ENCODE measurements at places on chromosomes 1 and 21.
A peak's percentile ranks its signal among the peaks of the same experiment; 100 is the strongest.

DNA sequence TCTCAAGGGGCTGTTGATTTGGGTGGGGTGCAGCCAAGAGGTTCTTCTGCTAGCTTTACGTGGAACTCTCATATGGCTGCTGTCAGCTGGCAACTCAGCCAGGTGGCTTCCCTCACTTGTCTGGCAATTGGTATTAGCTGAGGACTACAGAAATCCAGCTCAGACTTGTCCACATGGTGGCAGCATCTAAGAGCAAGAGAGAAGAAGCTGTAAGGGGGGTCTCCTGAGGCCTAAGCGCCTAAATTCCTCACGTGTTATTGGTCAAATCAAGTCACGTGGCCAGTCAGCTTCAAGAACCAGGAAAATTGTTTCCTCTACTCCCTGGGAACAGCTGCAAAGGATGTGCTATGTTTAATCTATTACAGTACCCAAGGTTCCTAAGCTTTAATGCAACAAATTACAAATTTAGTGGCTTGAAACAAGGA is 4.2 kb upstream of the DYRK3 start:
- no peak for DNase-seq

GRCh38 chr1:67133177-67133576 is 1.6 kb downstream of the C1orf141 start:
- DNase-seq = no peak

GRCh38 chr1:116508085-116508983 is 62.5 kb downstream of the CD58 start:
- peak; percentile 40 for DNase-seq

- DNase-seq = no peak
These were observed 1044.0 kb upstream of the ADGRL4 start for GRCh38 chr1:80050523-80050922.

GRCh38 chr1:174702011-174702410 is 254.2 kb downstream of the GPR52 start:
- DNase-seq = no peak

DNA sequence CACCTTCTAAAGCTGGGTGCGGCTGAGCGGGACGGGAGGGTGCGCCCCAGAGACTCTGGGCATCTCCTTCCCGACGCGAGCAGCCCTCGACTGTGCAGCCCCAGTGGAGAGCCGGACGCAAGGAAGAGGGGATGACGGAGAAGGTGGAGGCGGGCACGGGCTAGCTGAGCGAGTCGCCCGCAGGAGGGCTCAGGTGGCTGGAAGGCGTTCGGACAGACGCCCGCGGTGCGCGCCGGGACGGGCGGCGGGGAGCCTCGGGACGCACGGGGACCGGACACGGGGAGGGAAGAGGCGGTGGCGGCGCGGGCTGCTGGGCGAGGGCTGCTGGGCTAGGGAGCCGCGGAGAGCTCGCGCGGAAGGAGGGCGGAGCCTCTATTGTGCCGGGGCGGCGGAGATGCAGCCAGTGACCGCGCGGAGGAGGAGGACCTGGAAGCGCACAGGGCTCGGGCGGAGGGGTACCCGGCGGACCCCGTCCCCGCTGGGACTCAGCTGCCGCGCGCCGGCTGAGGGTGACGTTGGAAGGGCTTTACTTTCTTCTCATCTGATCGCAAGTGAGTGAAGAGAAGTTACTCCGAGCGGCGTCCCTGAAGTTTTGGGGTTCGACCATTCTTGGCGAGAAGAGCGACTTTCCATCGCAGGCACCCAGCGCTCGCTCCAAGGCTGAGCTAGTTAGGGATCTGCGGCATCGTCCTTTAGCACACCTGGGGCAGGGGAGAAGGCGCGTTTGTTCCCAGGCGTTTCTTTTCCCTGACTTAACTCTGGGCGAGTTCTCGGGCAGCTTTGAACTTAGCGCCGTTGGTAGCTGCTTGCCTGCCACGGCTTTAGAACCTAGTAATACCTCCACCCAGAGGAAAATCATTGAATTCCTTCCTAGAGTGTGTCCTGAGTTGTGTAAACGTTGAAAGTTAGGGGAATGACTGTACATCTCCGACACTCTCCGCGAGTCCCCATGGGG is at the start of gene OLFML2B:
Gene OLFML2B, minus strand, starts transcription at position 323 of the 955 bp plus-strand sequence. CDS start 439 bp downstream, outside the sequence.
- DNase-seq = peak; percentile 24

GRCh38 chr1:212467843-212468482 is 35.2 kb downstream of the NENF start:
- DNase-seq = no peak

- DNase-seq = no peak
These were observed 109.8 kb downstream of the MAST2 start for GRCh38 chr1:45913183-45913683.

DNA sequence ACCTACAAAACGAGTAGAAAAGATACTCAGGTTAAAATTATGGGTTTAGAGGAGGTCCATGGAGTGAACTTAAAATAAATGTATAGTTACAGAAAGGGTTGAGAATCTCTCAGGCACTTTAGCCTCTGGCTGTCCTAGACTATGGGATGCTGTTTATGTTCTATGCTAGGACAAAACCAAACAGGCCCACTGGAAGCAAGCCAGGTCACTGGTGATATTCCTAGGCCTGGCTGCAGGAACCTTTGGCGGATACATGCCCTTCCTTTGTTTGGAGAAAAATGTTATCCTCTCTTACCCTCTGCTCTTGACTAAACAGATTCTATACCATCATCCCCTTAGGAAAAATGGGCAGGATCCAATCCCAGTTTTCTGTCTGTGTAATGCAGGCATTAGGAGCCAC is 90.7 kb upstream of the DUSP10 start:
- DNase-seq = no peak

DNA sequence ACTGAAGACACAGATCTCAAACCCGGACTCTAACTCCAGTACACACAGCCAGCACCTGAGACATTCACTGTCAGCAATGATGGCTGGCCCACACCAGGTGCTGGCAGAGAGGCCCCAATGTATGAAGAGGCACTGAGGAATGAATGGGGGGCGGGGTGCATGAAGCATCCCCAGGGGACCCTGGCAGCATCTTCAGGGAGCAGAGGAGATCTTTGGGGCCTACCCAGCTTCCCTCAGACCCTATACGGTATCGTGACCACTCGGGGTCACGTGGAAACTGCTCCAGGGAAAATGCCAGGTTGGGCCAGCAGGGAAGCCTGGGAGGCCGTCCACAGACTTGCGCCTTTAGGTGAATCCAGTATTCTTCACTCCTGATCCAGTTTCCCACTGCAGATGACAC is 84.3 kb downstream of the NPHP4 start:
- DNase-seq = no peak

GRCh38 chr1:81832573-81832972 is 31.8 kb downstream of the ADGRL2 start:
- DNase-seq = no peak

GRCh38 chr1:22212400-22213233 is 69.7 kb upstream of the WNT4 start:
- no peak for DNase-seq

GRCh38 chr1:161066694-161067093 is 3.0 kb downstream of the ARHGAP30 start:
- DNase-seq = peak; percentile 48

DNA sequence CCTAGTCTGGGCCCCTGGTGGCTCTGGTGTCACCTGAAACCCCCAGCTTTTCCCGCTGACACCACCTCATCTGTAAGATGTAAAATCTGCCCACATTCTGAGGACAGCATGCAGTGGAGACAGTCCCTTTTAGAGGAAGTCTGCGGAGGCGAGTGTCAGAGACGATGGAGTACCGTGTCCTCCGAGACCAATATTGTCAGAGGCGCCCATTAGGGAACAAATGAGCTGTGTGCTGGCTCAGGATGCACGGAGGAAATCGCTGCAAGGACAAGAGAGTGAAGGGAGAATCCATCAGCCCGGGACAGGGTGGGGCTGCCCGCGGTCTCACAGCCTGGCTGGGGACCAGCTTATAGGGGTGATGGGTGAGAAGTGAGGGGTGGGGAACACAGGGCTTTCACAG is 214.8 kb downstream of the MATN1 start:
- DNase-seq = no peak

GRCh38 chr1:155706139-155706538 is 17.2 kb downstream of the DAP3 start:
- DNase-seq = no peak

- peak; percentile 45 for DNase-seq
These were observed 1.6 kb upstream of the AJAP1 start for GRCh38 chr1:4652631-4653327.

DNA sequence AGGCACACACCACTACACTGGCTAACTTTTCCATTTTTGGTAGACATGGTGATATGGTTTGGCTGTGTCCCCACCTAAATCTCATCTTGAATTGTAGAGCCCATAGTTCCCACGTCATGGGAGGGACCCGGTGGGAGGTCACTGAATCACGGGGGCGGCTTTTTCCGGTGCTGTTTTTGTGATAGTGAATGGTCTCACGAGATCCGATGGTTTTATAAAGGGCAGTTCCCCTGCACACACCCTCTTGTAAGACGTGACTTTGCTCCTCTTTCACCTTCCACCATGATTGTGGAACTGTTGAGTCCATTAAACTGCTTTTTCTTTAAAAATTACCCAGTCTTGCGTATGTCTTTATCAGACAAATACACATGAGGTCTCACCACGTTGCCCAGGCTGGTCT is 1.3 kb upstream of the FTCD start:
- no peak for DNase-seq

DNA sequence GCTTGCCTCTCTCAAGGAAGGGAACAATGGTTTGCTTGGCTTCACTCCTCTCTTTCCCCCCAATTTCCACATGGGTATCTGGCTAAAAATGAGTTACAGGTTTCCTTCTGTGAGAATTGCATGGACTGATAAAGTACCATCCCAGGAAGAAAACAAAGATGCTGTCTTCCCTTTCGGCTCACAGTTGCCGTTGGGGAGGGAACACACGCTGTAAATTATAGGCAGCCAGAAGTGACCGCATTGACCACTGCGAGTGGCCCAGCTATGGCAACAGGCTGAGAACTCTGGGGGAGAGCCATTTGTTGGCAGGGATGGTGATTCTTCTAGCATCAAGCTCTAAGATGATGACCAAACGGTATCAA is 2.9 kb downstream of the RUNX1 start:
- DNase-seq = no peak

GRCh38 chr1:145942405-145942804 is 15.1 kb upstream of the RBM8A start:
- DNase-seq = no peak

- DNase-seq = peak; percentile 47
These were observed 10.9 kb downstream of the TNFRSF25 start for GRCh38 chr1:6454856-6455751.

DNA sequence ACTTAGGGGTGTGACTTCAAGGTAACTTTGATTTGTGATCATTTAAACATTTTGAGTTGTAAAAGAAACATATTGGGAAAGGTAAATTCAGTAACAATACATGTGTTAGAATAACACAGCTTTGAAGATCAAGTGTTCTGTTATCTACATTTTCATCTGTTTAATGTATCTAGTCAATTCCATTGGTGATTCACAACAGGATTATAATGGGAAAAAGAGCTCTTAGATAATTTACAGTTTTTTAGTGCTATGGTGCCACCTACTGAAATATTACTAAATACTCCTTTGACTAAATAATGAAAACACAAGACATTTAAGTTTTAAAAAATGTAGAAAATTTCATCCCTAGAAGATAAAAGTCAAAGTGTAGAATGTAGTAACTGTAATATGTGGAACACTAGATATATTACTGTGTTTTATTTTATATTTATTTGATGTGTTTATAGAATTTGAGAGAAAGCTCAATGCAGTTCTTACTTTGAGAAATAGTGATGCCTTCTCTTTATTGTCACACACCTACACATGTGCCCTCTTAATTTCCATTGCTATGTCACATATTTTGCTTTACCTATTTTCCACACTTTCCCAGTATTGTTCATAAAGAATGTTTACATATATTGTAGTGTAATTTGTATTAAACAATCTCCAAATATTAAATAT is 47.4 kb downstream of the PTPRC start:
- DNase-seq = peak; percentile 47

DNA sequence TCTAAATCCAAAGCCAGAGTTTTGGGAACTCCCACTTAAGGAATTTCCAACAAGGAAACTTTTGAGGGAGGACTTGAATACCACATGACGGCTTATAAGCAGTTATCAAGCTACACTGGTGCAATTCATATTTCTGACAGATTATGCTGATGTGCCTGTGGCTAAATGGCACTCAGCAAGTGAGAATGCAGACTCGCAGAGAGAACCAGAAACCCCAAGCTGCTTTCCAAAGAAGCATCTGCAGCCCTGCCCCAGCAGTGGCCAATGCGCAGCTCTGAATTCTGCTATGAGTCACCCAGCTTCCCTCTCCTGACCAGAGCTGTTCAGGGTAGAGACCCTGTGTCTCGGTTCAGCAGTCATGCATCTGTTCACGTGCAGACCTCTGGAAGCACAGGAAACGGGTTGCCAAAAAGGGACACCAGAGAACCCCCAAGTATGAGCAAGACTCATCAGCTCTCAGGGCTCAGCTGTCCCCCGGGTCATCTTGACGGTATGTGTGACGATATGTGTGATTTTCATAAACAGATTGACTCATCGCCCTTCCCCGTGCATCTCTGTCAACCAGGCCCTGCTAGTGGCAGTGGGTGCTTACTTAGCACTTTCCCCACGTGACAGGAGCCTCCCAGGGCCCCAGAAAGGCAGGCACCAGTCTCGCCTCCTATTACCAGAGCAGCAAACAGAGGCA is 76.3 kb downstream of the ITPKB start:
- DNase-seq = peak; percentile 95

GRCh38 chr1:36609241-36610027 is 126.7 kb upstream of the CSF3R start:
- DNase-seq = peak; percentile 29

- DNase-seq = no peak
These were observed 100.3 kb upstream of the SGIP1 start for GRCh38 chr1:66433611-66434010.

DNA sequence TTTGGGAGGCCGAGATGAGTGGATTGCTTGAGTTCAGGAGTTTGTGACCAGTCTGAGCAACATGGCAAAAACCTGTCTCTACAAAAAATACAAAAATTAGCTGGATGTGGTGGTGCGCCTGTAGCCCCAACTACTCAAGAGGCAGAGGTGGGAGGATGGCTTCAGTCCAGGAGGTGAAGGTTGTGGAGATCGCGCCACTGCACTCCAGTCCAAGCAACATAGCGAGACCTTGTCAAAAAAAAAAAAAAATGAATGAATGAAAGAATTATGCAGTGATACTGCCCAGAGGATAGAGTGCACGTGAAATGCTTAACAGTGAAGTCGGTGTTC is 429 bp upstream of the DPH2 start:
- DNase-seq = no peak

DNA sequence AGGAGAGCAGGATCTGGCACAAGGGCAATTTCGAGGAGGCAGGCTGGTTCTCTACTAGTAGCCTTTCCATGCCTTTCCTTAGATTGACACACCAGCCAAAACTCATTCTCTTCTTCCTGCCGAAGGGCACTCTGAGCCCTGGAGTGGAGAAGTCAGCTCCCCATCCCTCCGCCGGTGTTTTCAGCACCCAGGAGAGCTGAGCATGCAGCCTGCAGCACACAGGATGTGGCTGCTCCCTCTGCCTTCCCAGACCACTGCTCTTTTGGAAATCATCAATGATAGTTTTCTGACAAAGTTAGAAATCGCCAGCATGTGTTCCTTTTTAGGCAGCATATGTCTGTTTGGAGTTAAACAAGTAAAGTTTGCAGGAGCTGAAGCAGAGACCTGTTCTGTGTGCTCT is 11.7 kb downstream of the RNU5D-1 start:
- no peak for DNase-seq
